ENCODE measurements at places on chromosomes 11 and 22.

DNA sequence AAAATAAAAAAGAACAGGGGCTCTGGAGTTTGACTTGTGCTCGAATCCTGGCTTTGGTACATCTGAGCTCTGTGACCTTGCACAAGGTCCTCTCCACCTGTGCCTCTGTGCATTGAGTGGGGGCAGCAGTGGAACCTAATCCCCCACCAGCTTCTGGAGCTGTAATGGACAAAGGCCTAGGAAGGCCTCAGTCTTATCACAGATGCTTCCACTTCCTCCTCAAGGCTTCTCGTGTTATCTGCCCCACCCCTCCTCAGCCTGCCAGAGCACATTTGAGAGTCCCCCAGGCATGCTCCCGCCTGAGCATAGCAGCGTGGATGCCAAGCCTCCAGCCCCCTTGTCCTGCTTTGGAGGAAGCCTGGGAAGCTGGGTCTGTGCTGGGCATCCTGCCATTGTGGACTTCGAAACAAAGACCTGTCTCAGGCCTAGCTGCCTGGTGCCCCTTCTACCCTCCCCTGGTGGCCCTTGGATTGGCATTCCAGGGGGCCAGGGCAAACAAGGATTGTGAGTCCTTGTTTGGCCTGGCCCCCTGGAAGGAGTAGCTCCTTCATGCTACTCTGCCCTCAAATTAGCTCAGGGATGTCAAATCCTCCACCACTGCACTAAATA is 15.0 kb downstream of the SLC35E4 start:
- DNase-seq, result no peak

DNA sequence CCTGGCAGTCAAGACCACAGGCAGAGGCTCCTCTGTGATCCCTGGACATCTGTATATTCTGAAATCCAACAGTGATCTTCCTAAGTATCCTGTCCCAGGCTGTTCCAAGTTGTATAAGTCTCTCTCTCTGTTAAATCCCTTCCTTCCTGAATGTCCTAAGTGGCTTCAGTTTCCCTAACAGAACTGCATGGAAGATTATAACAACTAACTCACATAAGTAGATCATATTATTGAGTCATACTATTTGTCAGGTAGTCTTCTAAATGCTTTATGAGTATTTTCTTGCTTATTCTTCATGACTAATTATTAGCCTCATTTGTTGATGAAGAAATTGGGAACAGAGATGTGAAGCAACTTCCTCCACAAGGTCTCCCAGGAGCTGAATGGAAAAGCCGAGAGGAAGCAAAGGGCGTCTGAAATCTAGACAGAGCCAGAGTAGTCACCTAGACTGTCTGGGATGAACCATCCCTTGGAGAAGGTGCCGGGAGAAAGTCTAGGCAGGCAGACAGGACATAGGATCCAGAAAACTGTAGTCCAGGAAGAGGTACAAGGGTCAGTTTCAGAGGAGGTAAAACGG is 93.2 kb upstream of the FAT3 start:
- DNase-seq, result no peak

GRCh38 chr22:40635940-40636379 is 559 bp downstream of the MRTFA start:
- DNase-seq, result no peak

DNA sequence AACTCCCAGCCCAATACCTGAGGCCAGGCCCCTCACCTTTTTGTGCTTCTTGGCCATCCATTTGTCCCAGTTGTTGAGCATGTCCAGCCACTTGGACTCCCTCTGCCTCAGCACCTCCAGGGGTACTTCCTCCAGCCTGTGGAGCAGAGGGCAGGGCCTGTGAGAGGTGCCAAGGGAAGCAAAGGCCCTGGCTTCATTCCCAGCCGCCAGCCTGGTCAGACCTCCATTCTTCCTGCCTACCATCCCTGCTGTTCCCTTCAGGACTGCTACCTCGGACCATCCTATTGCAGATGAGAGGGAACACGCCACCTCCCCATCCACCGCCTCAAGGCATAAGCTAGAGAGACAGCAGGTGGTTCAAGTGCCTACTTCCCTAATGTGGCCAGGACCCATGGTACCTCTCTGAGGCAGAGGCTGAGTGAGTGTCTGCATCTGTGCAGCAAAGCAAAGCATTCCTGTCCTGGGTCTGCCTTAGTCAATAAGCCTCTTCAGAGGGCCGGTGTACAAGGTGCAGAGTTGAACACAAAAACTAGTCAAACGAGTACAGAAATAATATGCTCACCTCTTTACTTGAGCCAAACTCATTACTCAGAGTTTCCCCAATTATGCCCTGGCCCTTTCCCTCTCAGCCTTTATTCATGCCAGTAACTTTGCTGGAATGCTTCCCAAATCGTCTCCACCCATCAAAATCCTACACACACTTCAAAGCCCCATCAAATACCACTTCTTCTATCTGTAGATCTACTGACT is 15.4 kb upstream of the CASTOR1 start:
- no peak for DNase-seq

- DNase-seq, result no peak
Measured at GRCh38 chr22:23847310-23847920, 8.6 kb upstream of the DERL3 start.

DNA sequence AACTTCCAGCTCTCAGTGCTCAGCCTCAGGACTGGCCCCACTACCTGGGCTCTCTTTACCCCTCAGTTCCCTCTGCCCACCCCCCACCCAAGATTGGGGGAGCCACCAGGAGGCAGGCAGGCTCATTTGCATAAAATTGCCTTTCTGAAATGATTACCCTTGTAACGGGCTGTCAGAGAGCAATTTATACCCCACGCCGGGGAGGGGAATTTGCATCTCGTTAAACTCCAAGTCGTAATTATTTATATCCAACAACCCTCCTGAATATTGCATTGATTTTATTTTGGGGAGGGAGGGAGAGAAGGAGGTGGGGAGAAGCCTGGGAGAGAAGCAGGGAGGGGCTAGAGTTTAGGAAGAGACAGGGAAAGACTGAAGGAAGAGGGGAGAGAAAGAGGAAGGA is 8.3 kb downstream of the NRXN2 start:
- DNase-seq, result no peak

DNA sequence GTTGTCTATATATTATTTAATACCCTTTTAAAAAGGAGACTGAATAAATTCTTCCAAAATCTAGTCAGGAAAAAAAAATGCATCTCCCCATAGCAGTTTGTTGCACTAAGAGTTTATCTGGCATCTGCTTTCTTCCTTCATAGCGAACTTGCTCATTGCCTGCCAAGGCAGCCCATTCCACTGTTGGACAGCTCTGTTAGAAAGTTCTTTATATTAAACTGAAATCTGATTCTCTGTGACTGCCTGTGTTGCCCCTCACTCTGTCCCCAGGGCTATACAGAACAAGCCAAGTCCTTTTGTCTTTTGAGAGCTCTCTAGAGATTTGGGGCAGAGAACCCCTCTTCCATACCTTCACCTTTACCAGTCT is 3.3 kb upstream of the CHRDL2 start:
- no peak for DNase-seq

Measured in neural progenitor cell (in vitro differentiated cells).